NCI-H774 (cell line): ENCODE measurements at places on chromosomes 3 and 15.

DNA sequence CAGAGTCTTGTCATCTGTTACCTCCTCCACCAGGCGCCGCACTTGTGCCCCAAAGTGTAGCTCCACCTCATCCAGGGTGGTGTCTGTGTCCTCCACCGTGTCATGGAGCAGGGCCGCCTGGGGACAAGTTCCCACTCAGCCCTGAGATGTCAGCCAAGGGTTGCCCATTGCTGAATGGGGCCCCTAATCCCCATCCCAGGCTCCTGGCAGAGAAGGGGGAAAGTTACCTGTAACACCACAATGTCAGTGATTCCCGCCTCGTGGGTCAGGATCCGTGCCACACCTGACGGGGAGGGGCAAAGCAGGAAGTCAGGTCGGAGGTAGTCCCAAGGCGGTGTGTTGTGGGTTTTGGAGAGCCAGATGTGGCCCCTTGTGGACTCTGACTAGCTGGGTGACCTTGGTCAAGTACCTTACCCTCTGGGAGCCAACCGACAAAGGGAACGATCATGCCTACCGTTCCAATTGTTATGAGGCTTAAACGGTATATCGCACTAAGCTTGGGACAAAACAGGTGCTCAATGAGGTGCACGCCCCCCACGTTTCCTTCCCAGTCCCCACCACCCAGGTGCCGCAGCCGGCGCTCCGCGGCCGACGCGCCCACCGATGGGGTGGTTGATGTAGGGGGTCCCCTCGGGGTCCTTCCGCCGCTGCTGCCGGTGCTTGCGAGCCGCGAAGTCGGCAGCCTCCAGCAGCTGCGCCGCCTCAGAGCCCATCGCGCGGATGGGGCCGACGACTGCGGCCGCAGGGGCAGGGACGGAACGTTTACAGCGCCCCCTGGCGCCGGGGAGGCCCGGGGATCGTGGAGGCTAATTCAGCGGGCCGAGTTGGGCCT, at the start of gene HDDC3:
TSS of gene HDDC3 (minus strand) at position 722 of the 832 bp plus-strand sequence. CDS start at position 713, 9 bp downstream.
- peak; percentile 81 for DNase-seq

- no peak for DNase-seq
These were observed 949 bp upstream of the RFC4 start for GRCh38 chr3:186807231-186807630.

DNA sequence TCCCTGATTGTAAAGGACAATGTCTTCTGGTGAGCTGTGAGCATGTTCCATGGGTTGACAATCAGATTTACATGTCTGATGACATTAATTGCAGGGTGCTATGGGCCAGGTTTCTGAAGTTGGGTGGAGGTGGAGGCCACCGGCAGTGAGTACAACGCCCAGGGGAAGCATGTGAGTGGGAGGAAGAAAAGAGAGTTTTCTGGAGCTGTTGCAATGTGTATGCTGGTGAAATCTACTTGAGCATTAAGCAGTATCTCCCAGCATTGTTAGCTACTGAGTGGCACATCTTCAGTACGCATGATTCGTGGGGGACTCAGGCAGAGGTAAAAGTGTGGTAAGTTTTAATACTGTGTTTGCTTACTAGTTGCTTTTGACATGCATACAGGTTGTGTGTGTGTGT, 26.6 kb downstream of the TMEM45A start:
- DNase-seq, result no peak

DNA sequence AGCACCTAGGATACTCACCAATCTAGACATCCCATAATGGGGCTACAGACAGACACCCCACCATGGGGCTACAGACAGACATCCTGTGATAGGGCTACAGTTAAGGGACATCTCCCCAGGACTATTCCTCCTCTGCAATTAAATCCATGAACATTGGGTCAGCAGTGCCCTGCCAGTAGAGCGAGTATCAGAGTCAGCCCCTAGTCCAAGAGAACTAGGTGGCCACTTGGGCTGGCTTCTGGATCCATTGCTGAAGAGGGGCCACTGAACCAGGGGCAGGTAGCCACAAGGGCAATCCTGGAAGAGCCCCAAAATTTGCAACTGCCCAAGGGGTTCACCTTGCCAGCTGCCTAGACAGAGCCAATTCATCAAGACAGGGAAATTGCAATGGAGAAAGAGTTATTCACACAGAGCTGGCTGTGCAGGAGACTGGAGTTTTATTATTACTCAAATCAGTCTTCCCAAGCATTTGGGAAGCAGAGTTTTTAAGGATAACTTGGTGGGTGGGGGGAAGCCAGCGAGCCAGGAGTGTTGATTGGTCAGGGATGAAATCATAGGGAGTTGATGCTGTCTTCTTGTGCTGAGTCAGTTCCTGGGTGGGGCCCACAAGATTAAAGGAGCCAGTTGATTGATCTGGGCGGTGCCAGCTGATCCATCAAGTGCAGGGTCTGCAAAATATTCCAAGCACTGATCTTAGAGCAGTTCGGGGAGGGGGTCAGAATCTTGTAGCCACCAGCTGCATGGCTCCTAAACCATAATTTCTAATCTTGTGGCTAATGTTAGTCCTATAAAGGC, 170.2 kb upstream of the SMAD3 start:
- DNase-seq, result no peak

GRCh38 chr15:63121382-63122001, at the start of gene LACTB:
Gene LACTB (plus strand): TSS chr15:63121861. CDS start chr15:63121872, 11 bp downstream.
- peak; percentile 75 for DNase-seq

GRCh38 chr15:89551550-89551949, 23.7 kb upstream of the TICRR start:
- no peak for DNase-seq

DNA sequence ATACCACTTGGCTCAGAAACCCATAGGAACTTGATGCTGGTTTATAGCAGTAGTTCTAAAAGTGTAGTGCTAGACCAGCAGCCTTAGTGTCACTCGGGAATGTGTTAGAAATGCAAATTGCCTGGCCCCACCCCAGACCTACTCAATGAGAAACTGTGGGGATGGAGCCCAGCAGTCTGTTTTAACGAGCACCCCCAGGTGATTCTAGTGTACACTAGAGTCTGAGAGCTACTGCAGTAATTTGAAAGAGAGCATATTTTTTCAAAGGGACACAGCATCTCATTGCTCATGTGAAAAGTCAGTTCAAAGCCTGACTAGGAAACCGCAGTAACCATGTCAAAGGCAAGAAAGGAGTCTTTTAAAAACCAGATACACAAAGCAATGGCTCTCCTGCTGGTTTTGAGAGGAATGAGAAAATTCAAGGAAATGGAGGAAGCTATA, 313.4 kb downstream of the SQOR start:
- DNase-seq, result no peak

GRCh38 chr15:33132722-33133345, 61.7 kb downstream of the FMN1 start:
- DNase-seq, result peak; percentile 8

- DNase-seq, result no peak
These were observed 87.4 kb downstream of the OXNAD1 start for GRCh38 chr3:16352428-16352827.

DNA sequence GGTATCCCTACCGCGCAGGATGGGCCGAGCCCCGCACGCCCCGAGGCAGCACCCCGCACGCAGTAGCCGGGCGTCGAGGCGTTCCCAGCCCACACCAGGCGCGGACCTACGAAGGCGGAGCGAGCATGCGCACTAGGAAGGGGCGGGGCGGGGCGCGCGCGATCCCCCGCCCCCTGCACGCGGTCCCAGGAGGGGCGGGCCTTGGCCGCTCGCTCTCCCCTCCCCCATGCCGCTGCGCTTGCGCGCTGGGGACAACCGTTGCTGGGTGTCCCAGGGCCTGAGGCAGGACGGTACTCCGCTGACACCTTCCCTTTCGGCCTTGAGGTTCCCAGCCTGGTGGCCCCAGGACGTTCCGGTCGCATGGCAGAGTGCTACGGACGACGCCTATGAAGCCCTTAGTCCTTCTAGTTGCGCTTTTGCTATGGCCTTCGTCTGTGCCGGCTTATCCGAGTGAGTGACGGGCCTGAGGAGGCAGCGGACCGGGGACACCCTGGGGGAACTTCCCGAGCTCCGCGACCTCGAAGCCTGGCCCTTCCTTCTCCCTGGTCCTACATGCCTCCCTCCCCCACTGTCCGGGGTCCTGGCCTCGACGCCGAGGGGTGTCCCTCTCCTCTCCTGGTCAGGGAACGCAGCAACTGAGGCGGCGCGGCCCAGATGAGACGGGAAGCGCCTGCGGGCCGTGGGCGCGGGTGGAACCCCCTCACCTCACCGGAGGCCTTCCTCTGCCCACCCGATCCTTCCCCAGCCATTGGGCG, at the start of gene SPESP1:
TSS of gene SPESP1 (plus strand) at position 258 of the 755 bp plus-strand sequence. CDS start at position 387, 129 bp downstream.
- DNase-seq, result no peak

- DNase-seq, result no peak
These were observed 13.6 kb upstream of the DENND6A start for GRCh38 chr3:57706462-57706861.

- DNase-seq, result no peak
These were observed 197.4 kb downstream of the KLHL25 start for GRCh38 chr15:85597155-85597815.

DNA sequence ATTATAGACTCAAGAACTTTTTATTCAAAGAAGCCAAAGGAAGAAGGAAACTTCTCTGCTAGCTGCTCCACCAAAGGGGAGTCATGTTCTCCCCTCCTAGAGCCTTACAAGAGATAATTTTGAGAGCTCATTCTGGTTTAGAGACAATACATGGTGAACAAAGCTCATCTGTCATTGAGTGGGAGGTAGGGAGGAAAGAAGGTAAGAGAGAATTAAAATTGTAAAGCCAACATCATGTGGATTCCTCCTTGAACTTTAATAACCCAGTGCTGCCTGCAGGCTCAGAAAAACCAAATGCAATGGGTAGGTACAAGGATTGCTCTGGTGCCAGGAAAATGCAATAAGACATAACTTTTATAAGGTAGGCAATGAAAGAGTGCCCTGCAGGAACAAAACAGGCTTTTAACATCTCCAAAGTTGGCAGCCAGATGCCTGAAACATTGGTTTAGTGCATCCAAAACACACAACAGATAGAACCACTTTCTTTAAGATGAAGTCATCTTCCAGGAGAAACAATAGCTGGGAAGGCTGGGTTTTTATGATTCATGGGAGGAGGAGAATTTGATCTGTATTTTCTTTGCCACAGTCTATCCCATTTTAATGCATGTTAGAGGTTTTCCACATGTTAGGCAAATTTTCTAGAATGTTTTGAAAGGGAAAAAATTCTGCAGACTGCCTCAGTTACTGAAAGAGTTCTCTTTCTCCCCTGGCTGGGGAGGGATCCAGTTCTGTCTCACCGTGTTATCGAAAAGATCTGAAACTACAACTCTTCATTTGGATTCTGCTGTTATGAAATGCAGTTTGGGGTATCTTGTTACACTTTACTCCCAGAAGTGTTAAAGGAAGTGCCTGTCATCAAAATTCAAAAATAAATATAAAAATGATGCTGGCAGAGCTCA, 11.3 kb upstream of the ARHGEF3 start:
- DNase-seq, result no peak

GRCh38 chr3:9179826-9180763, 69.4 kb downstream of the SRGAP3 start:
- no peak for DNase-seq

GRCh38 chr3:74107451-74107850, 482.7 kb upstream of the PDZRN3 start:
- no peak for DNase-seq

DNA sequence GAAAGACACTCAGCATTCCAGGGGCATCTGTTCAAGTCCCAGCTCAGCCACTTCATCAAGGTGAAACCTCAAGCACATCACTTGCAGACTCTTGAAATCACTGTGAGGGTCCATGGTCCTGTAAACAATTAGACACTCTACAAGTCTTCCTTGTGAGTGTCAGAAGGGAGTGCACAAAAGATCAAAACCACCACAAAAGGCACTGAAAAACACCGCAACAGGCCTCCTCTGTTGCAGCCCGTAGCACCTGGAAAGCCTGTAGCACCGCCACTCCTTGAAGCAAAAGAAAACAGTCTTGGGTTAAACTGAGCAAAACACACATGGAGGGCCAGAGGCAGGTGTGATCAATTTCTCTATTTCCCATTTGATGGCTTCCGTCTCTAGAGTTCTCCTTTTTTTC, 63.8 kb upstream of the SNRK start:
- DNase-seq, result no peak

DNA sequence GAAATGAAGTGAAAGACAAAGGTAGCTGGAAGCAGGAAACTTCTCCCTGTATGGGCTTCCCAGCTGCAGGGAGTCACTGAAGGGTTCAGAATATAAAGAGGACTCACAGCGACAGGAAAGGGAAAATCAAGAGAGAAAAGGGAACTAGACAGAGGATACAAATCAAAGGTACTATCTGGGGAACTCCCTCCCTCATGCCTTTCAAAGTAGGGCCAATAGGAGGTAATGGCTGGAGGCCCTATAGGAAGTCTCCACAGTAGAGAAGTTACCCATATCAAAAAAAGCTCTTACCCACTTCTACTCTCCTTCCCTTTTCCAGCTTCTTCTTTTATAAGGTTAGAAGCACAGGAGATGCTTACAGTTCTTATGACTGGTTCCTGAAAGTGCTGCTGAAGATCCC, 43.5 kb downstream of the FMN1 start:
- no peak for DNase-seq

DNA sequence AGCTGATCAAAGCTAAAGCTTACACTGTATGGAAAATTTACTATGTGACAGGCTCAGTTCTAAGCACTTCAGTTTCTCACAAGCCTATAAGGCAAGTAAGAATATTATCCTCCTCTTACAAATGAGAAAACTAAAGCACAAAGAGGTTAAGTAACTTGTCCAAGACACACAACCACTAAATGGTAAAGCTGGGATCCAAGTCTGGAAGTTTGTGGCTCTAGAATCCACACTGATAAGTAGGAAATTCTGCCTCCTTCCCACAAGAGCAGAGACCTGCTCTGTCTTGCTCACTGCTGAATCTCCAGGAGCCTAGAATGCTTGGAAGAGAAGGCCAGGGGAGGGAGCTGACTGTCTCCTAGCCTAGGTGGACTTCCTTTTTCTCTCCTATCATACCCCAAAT, 60.6 kb downstream of the MAGI1 start:
- DNase-seq, result no peak

GRCh38 chr3:157520485-157521150, 17.4 kb upstream of the VEPH1 start:
- no peak for DNase-seq

- DNase-seq, result no peak
These were observed 1.1 kb downstream of the CMTM8 start for GRCh38 chr3:32239307-32240158.

DNA sequence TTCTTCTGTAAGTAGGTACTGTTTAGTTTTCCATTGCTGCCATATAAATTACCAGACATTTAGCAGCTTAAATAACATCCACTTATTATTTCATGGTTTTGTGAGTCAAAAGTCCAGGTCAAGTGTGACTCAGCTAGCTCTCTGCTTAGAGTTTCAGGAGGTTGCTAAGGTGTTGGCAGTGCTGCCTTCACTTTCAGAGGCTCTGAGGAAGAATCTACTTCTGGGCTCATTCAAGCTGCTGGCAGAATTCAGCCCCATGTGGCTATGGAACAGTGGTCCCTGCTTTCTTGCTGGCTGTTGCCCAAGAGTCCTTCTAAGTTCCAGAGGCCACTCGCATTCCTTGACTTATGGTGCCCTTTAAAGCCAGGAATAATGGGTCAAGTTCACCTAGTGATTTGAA, 4.5 kb downstream of the CFAP44 start:
- DNase-seq, result no peak
